ENCODE measurements at places on chromosomes 13 and 19.

- no peak for DNase-seq
These were observed 23.1 kb downstream of the EPSTI1 start for GRCh38 chr13:42968906-42969305.

DNA sequence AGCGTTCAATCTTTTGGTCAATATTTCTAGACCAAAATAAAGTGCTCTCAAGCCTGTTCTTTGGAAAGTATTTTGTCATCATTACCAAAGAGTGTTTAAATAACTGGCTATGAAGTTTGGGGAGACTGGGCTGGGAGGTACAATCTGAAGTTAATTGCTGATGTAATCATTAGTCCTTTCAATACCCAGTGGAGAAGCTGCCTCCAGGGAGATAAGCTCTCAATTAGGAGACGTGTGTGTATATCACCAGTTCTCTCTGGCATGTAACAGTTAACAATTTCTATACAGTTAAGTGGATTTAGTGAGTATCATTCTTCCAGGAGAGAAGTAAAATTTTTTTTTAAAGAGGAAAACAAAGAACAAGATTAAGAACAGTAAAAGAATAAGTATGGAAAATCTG is 1.4 kb downstream of the COL4A1 start:
- no peak for DNase-seq

DNA sequence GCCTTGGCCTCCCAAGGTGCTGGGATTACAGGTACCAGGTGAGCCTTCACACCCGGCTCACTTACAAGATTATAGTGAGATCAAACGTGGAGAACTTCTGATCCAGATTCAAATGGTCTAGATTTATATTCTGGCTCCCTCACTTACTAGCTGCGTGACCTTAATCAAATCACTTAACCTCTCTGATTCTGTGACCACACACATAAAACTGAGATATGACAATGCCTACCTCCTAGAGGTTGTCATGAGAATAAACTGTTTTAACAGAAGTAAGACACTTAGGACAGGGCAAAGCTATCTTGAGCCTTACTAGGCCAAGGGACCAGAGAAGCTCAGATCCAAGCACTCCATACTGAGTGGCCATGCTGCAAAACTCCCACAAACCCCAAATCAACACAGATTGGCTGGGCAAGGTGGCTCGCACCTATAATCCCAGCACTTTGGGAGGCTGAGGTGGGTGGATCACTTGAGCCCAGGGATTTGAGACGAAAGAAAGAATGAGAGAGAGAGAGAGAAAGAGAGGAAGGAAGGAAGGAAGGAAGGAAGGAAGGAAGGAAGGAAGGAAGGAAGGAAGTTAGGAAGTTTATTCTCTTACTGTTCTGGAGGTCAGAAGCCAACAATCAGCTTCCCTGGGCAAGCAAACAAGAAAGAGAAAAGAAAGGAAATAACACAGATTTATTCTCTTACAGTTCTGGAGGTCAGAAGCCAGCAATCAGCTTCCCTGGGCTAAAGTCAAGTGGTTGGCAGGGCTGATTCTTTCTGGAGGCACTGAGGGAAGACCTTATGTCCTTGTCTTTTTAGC is 46.1 kb upstream of the MAP3K10 start:
- DNase-seq, result no peak

- no peak for DNase-seq
These were observed 1.9 kb upstream of the SUGT1 start for GRCh38 chr13:52650731-52651130.

DNA sequence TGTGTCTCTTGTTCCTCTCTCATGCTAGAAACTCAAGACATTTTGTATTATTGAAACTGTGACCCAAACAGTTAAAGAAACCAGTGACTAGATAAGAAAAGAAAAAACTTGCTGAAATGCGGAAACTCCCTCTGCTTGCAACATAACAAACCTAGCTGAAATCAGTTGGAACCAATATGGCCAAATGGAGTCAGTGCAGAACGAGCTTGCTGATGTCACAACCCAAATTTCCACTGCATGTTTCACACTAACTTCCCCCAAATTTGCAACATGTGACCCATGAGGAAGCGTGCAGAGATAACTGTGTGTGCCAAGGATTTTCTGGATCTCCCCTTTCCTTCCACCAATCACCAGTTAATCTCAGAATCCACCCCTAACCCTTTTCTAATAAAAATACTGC is 208.0 kb downstream of the DLEU7 start:
- no peak for DNase-seq

- no peak for DNase-seq
These were observed 74.2 kb downstream of the TSHZ3 start for GRCh38 chr19:31275068-31275334.

Measured in HS-27A (cell line).